ENCODE measurements at places on chromosomes 12 and 14. TPM values are rescaled to one million over a fixed set of nuclear protein-coding genes. Genes with fewer than 3 reads are reported as not detected.

- no peak for DNase-seq
Observed at GRCh38 chr14:94582199-94582750, 1.0 kb downstream of the SERPINA5 start.

DNA sequence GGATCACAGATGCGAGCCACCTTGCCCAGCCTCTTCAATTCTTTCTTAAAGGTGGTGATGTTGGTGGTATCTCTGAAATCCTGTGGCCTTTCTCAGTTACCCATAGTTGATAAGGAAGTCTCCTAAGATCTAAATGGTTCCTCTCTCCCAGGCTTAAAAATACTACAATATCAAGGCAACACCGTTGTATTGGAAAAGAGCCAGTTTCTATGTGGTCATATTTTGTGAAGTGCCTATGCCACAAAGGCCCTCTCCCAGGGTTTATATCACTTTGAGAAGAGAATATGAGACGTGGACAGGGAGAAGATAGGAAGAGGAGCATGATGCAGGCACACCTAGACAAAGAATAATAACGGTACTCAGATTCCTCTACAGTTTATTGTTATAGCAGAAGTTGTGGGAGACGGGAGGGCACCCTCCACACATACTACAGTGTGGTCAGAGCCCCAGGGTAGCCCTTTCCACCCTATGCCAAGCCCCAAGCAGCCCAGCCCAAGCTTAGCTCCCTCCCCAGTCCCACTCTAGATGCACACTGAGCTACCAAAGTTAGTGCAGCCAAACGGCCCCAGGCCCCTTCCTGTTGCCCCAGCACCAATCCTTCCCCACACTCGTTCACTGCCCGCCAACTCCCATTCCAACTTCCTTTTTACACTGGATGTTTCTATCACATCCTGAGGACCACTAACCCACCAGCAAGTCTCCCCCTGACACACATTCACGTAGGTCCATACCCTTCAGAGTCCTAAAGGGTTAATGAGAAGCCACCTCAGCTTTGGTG, 8.3 kb downstream of the NDRG2 start:
- no peak for DNase-seq

DNA sequence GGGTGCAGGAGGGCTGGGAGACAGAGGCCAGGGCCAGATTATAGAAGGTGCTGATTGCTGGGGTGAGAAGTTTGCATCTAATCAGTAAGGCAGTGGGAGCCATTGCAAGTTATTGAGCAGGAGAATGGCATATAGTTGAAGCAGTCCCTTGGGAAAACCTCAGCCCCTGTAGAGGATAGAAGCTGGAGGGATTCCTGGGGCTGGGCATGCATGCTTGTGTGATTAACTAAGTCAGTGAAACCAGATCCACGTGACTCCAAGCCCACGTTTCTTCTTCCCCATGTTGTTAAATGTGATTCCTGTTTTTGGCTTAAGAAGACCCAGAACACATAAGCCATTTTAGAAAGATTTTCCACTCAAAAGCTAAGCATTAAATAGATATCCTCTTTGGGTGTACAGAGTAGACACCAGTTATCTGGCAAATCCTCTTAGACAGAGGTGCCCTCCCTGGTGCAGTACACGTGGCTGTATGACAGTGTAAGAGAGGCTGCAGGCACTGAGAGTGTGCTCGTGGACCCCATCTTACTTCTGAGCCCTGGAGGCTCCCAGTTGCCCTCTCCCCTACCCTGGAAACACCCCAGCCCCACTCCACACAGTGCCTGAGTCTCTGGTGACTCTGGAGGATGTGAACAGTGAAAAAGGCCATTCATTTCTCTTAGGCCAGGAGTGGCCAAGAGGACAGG, 3.2 kb downstream of the C14orf132 start:
- DNase-seq: no peak

DNA sequence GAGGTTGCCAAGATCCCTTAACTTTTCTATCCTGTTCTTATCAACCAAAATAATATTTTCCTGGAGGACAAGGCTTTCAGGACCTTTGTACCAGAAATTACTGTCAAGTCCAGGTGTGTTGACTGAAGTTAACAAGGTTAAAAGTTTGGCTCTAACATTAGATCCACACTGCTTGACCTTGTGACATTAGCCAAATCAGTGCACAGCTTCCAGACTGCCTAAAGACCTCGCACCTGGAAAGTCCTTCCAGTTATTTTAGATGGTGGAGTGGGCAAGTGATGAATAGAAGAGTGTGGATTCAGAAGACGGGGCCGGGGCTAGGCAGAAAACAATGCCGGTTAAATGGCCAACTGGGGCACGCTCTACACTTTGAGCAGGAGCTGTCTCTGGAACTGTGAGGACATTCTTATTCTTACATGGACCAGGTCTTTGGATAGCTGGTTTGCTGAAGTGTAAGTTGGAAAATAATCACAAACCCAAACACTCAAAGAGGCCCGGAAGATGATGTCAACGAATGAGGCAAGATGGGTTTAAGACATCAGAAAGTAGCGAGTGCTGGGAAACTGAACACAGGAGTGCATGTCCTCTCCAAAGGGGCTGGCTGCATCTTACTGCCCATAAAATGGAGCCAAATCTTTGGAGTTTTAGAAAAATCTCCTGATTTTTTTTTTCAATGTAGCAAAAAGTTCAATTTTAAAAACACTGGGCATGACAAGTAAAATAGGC, 56.3 kb downstream of the NIN start:
- DNase-seq: no peak

GRCh38 chr12:22018860-22019259, 27.2 kb upstream of the CMAS start:
- DNase-seq: no peak

DNA sequence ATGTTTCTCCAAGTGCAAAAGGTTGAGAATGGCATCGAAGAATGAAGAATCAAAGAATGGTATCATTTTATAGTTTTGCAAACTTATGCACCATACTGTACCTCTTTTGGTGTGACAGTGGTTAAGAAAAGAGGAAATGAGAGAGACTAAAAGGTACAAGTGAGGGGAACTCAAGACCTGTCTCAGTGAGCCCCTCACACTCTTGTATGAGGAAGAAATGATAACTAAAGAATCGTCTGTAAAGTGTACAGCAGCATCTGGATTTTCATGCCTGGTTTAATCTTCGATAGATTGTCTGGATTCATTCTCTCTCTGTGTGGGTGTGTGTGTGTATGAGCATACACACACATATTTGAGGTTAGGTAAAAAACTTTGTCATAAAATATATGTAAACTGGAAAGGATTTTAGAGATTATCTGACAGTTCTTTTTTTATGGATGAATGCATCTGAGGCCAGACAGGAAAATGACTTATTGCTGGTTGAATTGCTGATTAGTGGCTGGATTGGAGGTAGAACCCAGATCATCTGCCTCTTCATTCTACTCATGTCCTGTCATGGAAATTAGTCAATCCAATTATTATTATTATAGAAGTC, 16.0 kb upstream of the SLC38A2 start:
- DNase-seq: no peak

- DNase-seq: no peak
Observed at GRCh38 chr14:100434033-100434601, 111.0 kb downstream of the SLC25A47 start.

GRCh38 chr14:100529561-100530031, 57.6 kb downstream of the BEGAIN start:
- DNase-seq: no peak

- DNase-seq: no peak
Observed at GRCh38 chr14:99947695-99948094, 117.5 kb upstream of the EVL start.

DNA sequence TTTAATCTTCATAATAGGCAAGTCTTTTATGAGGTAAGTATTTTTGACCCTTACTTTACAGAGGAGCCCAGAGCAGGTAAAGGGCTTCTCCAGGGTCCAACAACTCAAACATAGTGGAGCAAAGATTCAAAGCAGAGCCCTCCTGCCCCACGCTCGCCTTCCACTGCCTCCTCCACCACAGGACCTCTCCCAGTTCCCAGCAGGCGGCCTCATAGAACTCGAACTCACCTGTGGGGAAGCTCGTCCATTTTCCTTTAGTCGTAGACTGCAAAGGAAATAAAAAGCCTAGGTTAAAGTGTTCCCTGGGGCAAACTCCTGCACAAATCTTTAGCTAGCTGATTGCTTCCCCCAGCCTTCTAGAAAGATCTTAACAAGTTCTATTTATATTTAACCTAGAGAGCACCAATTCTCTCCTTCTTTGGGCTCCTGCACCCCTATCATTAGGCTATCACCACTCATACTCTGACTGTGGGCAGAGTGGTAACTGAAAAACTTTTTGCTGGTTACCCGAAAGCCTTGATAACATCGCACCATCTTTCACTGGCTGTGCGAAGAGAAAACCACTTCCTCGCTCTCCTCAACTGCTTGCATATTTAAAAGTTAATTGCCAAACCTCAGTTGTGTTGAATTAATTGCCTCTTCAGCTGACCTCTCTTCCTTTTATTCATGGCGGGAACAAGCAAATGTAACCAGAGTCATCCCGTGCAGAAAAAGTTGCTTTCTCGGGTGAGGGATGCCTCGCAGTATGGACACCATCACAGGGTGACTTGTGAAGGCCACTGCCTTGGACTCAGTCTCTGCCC, 299.6 kb downstream of the DPF3 start:
- DNase-seq: peak; percentile 23

- DNase-seq: no peak
Observed at GRCh38 chr12:15664491-15664890, 124.7 kb downstream of the EPS8 start.

DNA sequence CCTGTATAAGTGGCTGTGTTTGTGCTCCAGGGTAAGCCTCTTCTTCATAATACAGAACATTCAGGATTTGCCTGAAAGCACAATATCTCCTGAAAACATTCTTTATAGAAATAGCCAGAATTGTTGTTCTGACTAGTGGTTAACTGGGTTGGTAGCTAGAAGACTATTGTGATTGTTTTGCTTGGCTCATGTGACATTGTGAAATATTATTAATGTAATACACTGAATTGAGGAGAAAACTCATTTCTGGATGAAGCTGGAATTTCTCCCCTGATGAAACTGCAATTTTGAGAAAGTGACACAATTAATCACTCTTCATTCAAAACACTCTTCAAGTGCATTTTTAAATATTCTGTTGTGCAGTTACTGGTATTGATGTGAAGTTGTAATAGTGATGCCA, 172.3 kb upstream of the PTPRQ start:
- DNase-seq: no peak

DNA sequence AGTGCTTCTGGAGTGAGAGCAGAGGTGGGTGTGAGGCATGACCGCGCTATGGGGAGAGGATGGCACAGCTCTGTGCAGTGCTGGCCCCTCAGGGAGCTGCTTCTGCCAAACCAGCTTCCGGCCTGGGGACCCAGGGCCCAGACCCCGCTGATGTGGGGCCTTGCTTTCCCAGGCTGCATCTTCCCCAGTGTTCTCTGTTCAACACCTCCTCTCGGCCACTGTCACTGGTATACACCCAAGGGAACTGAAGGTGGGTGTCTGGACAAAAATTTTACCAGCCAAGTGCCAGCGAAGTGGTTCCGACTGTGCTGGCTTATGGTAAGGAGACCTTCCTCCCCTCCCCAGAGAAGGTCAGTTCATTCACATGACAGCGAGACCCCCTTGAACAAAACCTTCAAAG, 179.1 kb downstream of the AACS start:
- DNase-seq: no peak

DNA sequence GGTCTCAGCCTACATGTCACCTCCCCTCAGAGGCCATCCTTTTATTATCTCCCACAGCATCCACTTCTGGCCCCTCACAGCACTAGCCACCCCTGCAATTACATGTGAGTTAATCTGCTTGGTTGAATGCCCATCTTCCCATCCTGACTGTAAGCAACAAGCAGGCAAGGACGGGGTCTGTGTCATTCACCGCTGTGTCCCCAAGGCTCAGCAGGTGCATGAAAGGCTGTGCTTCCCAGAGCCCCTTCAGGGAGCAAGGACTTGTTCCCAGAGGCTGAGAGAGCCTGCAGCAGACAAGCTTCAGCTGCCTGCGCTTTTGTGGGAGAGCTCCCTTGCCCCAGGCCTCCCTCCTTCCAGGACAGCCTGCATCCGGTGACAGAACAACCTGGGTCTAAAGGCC, 172.7 kb upstream of the GSC start:
- no peak for DNase-seq

DNA sequence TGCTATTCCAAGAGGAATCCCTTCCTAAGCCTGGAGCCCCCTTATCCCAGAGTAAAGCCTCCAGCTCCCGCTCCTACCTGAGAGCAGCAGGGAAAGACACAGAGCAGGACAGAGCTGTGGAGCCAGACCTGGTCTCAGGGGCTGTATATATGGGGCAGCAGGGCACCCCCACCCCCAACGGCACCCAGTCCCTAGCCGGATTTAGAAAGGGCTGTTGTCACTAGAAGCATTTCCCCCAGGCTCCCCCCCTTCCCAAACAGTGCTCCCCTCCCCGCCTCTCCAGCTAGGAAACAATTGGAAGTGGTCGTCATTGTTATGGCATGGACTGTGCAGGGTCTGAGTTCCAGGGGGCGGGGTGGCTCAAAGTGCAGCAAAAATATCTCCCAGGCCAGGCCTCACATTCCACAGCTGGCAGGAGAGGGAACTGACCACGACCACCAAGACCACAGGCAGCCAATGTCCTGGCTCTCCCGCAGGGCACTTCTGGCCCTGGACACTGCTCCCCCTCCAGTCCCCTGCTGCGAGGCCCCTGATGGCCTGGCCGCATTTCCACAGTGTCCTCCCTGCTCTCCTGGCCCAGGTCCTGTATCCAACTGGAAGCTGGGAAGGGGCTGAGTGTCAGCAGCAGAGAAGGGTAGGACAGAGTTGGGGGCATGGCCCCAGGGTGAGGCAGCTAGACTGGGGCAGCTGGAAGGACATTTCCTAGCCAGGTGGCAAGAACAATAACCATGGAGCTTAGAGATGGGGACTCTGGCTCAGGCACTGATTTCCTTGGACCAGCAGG, at the start of gene MYH7:
TSS of gene MYH7 (minus strand) at position 118 of the 784 bp plus-strand sequence. CDS start 1,928 bp downstream, outside the sequence.
- no peak for DNase-seq

DNA sequence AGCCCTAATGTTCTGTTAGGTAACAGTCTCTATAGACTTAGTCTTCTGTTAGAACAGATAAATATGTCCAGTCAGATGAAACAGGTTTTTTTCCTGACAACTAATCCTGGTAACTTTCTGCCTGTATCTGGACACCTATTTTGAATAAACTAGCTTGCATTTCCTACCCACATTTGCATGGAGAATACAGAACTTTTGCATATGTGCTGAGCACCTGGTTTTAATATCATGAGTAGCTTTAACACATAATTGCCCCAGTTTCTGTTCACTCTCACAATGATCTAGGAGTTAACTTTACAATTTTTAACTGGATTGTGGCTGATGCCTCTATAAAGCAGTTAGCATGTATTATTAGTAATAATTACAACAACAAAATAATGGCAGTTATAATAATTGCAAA, 111.7 kb downstream of the KTN1 start:
- DNase-seq: no peak

DNA sequence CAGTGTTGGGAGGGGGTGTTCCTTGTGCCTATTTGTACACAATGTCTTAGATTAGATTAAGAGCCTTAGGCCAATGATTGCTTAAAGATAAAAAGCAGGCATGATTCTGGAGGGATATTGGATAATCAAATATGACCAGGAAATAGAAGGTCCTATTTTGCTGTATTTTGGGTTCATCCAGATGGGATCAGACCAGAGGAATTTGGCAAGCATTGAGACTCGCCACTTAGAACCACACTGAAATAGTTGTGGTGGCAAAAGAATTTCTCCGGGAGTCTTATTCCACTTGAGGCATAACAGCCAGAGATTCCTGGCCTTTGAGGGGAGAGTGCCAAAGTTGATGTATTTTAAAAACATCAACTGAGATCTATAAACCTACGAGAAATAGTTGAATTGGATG, 327.2 kb downstream of the RAD51B start:
- no peak for DNase-seq

ARHGEF25 gene
- total RNA-seq: 0.27 TPM

ZFHX2 gene
- total RNA-seq: 1.0 TPM

TMEM116 gene
- 30.9 TPM for total RNA-seq

ARHGDIB gene
- total RNA-seq: 948 TPM

KRT83 gene
- total RNA-seq: not detected

RASSF8 gene
- total RNA-seq: not detected

AMN gene
- total RNA-seq: 20.8 TPM

Measured in naive thymus-derived CD8-positive, alpha-beta T cell (primary cell).